ENCODE measurements at places on chromosomes 7 and 10. TPM values are rescaled to one million over a fixed set of nuclear protein-coding genes. Genes with fewer than 3 reads are reported as not detected.

GRCh38 chr10:48496831-48497779 is 107.8 kb downstream of the ARHGAP22 start:
- peak; percentile 2 for DNase-seq

DNA sequence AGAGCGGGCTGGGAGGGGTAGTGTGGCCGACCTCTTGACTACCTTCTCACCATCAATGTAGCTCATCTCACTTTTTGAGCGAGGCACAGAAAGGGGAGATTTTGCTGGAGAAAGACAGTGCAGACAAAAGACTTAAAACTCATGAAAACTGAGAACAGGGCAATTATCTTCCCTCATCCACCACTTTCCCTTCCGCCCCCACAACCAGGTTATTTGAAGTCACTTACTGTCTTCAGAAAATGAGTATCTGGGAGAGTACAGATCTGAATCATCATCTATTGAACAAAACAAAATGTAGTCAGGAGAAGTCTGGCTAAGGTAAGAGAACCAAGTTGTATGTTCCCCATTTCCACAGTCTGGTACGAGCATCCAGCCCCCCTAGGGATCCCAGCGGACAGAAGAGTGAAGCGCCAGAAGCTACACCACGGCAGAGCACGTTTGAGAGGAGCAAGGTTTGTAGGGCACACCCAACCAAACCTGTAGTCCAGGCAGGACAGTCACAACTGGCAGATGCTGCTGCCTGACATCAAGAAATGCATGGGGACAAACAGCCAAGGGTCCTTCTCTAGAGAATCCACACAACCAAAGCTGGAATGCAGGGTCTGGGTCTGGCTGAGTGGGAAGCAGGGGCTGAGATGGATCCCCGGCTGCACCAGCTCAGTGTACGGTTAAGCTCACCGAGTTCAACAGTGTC is 93.4 kb upstream of the PDLIM1 start:
- no peak for DNase-seq

DNA sequence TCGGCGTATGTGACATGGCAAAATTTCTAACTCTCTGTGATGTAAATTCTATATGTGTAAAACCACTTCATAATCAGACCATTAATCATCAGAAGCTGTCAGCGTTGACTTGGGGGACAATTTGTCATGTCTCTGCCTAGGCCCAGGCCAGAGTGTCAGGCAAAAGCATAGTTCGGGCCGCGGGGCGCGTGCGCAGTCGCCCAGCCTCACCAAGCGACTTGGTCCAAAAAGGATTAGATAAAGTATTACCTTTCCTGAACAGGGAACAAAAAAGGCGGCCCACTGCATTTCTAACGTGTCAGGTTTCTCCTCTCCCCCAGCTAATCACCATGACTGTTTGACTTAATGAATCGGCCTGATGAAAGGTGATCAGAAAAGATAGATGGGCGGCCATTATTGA is 114.2 kb downstream of the EBF3 start:
- no peak for DNase-seq

Gene NUTM2A
- not detected for total RNA-seq

GRCh38 chr7:41999736-42000283 is 237.2 kb downstream of the GLI3 start:
- DNase-seq = no peak

DNA sequence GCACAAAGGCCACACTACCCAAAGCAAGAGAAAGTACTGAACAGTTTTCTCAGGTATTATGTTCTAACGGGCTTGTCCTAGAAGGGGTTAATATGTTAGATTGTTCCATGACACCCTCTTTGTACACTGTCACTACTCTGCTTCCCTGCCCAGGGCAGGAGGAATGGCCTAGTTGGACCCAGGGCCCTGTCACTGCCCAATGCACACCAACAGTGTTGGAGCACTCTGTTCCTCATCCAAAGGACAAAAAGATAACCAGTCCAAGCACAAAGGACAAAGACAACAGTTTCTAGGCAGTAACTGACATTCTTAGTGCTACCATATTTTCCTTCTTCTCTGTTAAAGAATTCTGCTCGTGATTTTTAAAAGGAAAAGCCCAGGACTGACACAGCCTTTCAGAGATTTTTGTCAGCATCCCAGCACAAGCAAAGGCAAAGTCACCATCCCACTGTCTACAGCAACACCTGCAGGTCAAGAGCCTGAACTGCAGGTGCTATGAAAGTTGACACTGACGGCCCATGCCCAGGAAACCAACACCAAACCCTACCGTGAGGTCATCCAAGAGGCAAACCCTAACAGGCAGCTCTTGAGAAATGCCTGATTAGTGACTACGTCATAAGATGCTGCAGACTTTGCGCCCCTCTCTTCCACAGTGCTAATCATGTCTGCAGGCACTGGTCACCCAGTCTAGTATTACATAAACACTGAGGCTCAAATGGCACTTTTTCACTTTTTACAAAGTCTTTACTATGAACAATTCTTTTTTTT is 13.2 kb downstream of the NUDCD3 start:
- peak; percentile 61 for DNase-seq

Gene LFNG
- 16.9 TPM for total RNA-seq

- no peak for DNase-seq
Observed at GRCh38 chr10:988667-989545, 672 bp downstream of the GTPBP4 start.

Gene TAS2R4
- 7.1 TPM for total RNA-seq

- DNase-seq = no peak
Observed at GRCh38 chr7:81231301-81231838, 312.5 kb upstream of the SEMA3C start.

DNA sequence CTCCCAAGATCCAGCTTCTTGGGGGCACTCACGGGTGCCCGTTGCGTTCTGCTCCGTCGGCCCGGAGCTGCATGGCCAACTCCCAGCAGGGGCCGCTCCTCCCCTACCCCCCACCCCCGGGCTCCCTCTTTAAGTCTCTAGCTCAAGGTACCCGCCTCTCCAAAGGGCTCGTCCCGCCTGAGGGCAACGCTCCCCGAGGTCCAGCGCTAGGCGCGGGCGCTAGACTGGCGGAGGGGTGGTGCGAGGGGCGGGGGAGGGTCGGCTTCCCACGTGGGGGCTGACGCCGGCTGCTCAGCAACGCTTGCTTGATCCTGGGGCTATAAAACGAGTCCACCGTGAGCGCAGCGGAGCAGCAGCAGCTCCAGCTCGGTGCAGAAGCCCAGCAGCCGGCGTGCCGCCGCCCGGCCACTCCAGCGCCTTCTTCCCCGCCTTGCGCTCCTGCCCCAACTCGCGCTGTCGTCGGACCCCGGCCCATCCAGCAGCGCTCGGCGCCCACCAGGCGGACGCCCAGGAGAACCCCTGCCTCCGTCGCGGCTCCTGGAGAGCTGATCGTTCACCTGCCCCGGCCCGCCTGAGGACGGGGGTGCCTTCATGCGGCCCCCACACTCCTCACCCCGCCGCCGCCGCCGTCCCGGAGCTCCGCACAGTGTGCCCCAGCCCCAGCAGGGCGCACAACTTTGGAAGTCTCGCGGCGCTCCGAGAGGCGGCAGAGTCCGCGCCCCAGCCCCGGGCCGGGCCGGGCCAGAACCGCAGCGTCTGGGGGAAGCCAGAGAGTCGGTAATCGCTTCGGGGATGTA is at the start of gene ADRA2A:
TSS of gene ADRA2A (plus strand) at position 348 of the 797 bp plus-strand sequence. CDS start 968 bp downstream, outside the sequence.
- DNase-seq = no peak

DNA sequence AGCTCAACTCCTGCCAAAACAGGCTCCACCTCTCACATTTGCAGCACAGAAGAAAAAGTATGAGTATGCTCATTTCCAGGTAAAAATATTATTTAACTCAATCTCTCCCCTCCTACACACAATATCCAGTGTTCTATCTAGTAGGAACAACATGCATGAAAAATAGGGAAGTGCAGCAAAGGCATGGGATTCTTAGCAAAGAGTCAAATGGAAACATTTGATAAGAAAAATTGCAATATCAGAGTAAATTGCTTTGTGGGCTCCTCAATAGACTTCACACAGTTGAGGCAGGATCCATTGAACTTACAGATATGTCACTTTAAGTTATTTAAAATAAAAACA is 150.9 kb downstream of the ANK3 start:
- no peak for DNase-seq

DNA sequence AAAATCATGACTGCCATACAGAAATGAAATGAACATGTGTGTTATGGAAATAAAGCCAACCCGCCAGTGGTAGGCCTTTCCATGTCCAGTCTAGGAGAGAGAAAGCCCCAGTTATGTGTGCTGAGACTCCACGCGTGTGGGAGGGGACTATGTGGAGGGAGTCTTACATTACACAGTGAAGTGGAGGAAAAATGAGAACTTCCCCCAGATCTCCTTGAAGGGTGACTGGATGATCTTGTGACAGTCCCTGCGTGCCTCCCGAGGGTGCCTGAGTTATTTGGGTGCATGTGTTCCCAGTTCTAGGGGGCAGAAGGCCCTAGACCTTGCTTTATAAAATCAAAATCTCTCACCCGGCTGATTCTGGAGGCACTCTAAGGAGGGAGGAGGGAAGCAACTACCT is 24.2 kb downstream of the UPP1 start:
- DNase-seq = no peak

DNA sequence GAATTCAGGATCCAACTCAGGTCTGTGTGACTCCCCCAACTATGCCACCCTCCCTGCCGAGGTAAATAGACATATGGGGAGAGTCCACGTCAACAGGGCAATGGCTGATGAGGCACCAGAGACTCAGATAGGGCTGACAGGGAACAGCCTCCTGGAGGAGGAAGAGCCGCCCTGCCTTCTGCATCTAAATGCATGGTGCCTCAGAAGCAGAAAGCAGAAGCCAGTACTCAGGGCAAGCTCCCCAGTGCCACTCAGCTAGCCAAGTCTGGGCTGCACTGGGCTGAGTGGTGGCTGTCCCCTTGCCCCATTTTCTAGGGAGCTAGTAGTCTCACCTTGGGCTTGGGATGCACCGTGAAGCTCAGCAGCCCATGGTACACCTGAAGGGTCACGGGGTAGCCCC is 11.0 kb downstream of the RRP12 start:
- DNase-seq = no peak

Gene ZNF37A
- total RNA-seq = 42.4 TPM

- DNase-seq = no peak
Observed at GRCh38 chr10:25102147-25102822, 72.5 kb upstream of the GPR158 start.

Gene ZNF804B
- total RNA-seq = 1.8 TPM

DNA sequence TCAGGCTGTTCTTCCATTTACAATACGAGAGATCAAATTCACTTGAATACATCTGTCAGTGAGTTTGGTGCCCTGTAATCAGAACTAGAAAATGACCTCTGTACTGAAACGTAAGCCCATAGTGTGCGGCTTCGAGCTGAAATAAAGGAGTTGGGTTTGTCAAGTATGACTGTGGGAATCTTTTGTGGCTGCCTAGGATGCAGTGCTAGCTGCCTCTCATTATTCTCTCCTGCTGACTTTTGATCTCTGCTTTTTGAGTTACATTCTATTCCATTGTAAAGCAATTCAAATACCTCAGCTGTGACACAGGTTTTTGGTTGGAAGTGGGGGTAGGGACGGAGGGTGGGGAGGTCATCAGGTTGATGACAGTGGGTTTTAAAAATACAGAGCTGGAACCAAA is 40.4 kb downstream of the ICA1 start:
- DNase-seq = no peak

GRCh38 chr7:32579776-32580175 is 84.5 kb downstream of the AVL9 start:
- DNase-seq = no peak

Gene MSS51
- 4.4 TPM for total RNA-seq

Gene IKZF1
- total RNA-seq = 4.9 TPM

DNA sequence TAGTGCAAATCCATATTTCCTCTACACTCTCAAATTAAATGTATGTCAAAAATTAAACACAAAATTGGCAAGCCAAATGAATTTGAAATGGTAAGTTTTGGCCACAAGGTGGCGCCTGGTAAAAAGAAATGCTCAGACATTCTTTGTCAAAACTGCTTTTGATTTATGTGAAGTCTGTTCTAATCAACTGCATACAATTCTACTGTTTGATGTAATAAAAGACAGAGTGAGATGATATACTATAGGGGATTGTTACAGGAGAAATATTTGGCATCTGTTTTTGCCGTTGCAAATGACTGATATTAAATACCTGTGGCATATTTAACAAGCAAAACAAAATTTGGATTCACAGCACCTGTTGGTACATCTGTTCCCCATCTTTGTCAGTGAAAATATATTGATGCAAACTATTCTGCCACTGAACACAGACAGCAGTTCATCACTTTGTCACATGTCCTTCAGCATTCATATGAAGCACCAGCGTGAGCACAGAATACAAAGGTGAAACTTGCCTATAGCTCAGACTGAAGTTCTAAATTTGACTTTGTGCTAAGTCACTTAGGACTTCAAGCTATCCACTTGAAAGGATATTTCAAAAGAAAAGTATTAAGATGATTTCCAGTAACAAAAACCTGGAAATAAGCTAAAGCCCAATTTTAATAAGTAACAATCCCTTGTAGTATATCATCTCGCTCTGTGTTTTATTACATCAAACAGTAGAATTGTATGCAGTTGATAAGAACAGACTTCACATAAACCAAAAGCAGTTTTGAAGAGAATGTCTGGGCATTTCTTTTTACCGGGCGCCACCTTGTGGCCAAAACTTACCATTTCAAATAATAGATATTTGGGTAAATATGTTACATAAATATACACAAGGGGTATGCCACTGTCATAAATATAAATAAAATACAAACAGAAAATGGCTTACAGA is 10.2 kb upstream of the CH25H start:
- DNase-seq = peak; percentile 73

DNA sequence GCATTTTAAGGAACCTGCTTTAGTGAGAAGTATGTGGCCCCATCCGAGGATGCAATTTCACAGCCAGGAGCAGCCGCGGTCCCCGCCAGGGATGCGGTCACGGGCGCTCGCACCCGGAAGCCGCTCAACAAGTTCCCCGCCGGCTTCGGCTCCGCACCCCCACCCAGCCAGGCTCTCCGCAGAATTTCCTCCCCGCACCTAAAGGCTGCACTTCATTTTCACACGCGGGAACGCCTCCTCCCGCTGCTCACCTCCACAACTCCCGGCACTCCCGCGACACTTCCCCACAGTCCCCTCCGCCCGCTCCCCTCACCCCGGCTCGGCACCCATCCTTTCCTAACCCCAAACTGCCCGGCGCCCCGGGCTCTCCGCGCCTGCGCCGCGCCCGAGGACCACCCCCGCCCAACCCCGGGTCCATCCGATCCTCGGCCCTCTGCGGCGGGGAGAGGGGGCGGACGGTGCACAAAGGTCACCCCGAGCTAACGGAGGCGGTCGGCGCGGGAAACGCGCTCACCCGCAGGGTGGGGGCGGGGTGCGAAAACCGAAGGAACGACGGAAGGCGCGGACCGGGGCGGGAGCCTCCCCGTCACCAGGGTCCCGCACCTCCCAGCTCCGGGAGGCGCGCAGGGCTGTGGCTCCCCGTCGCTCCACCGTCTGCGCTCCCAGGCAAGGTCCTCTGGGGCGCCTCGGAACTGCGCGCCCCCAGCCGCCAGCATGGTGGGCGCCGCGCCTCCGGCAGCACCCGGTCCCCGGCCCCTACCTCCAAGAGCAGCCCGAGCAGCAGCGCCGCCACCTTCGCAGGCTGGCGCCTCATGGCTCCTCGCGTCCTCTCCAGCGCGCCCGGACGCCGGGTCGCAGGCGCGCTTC is 558 bp downstream of the VOPP1 start:
- no peak for DNase-seq

- DNase-seq = no peak
Observed at GRCh38 chr7:152162287-152162686, 136.8 kb downstream of the GALNT11 start.

GRCh38 chr7:121428855-121429489 is 32.9 kb upstream of the FAM3C start:
- no peak for DNase-seq

- DNase-seq = no peak
Observed at GRCh38 chr7:69032848-69033247, 565.4 kb upstream of the AUTS2 start.

GRCh38 chr7:112193915-112194502 is 12.2 kb downstream of the DOCK4 start:
- DNase-seq = no peak

Gene AEBP1
- 49.8 TPM for total RNA-seq

GRCh38 chr10:125929618-125930017 is 33.3 kb downstream of the FANK1 start:
- DNase-seq = no peak

Data from dorsolateral prefrontal cortex (tissue), 122 donors.